NCI-H2171 treated with DMSO at 0.1 percent for 48 hours (cell line): ENCODE measurements at places on chromosomes 16 and 17.
A peak's percentile ranks its signal among the peaks of the same experiment; 100 is the strongest.

DNA sequence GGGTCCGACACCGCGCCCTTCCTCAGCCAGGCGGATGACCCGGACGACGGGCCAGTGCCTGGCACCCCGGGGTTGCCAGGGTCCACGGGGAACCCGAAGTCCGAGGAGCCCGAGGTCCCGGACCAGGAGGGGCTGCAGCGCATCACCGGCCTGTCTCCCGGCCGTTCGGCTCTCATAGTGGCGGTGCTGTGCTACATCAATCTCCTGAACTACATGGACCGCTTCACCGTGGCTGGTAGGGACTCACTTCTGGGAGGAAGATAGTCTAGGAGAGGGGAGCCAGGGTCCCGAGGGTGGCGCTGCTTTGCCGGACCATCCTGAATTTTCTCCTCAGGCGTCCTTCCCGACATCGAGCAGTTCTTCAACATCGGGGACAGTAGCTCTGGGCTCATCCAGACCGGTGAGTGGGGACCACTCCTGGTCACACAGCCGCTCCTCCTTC is 601 bp downstream of the SPNS1 start:
- DNase-seq = no peak

GRCh38 chr16:50079397-50080140 is 13.8 kb downstream of the HEATR3 start:
- DNase-seq = no peak

DNA sequence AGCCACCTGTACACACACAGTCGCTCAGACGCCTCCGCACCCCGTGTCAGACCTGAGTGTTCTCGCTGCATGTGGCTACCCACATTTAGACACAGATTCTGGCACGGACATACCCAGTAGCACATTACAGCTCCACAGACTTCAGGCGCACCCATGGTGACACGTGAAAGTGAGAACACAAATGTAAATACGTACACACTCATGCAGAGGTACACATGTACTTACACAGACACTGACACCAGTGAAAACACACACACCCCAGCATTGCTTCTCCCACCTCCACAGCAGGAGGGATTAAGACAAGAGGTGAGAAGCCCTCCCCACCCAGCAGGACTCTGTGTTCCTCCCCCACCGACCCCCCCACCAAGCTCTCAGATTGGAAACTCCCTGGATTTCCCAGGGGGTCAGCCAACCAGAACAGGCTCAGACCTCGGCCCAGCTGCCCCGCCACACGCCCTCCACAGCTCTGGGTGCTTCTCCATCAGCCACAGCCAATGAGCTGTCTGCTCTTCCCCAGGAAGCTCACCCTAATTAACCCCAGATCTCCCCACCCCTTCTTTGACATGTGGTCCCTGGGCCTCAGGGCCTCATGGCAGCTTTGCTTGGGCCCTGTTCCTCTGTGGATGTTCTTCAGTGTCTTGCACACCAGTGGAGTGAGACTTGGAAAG is 5.3 kb upstream of the FOXN1 start:
- DNase-seq = peak; percentile 90

- DNase-seq = no peak
Observed at GRCh38 chr16:68517606-68518166, 21.4 kb upstream of the ZFP90 start.

- no peak for DNase-seq
Observed at GRCh38 chr17:72414967-72415853, 294.4 kb downstream of the SOX9 start.

- DNase-seq = peak; percentile 18
Observed at GRCh38 chr17:55641676-55642081, 81.0 kb downstream of the TMEM100 start.

- no peak for DNase-seq
Observed at GRCh38 chr16:9840761-9841665, 341.2 kb downstream of the GRIN2A start.

- DNase-seq = no peak
Observed at GRCh38 chr16:10168258-10168657, 14.0 kb downstream of the GRIN2A start.

DNA sequence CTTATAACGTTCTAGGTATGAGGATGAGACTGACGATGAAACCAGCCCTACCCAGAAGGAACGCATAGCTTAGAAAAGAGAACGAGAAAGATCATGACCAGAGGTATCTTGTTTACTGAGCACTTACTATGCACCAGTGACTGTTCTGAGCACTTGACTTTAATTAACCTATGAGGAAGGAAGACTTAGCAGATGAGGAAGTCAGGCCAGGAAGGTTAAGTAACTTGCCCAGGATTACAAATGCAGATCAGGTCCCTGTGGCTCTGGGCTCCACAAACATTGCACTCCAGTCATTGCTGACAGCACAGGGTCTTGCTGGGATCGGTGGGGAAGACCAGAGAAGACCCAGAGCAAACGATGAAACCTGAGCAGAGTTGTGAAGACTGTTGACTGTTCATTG is 7.1 kb downstream of the KRT13 start:
- no peak for DNase-seq

GRCh38 chr17:6681176-6681575 is 29.6 kb downstream of the C17orf100 start:
- no peak for DNase-seq

GRCh38 chr16:12798171-12798570 is 5.5 kb downstream of the CPPED1 start:
- no peak for DNase-seq

GRCh38 chr17:49180303-49180702 is 30.1 kb downstream of the GNGT2 start:
- peak; percentile 34 for DNase-seq

GRCh38 chr16:28069971-28070794 is 6.7 kb upstream of the GSG1L start:
- no peak for DNase-seq

DNA sequence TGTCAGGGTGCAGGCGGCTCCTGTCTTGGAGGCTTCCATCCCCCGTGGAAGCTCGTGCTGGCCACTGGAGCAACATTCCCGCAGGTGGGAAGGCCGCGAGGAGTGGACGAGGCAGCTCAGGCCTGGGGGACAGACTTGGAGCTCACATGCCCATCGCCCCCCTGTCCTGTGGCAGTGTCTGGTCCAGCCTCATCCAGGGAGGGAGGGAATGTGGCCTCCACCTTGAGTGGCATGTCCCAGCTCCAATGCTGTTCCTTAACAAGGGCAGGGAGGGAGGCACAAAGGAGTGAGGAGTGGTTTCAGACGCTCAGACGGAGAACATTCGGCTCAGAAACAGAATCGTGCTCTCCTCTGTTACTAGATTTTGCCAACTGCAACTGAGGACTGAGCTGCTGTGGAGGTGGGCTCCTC is 159.4 kb upstream of the CHMP6 start:
- DNase-seq = peak; percentile 75

GRCh38 chr17:83025636-83026280 is 53.7 kb upstream of the METRNL start:
- DNase-seq = no peak

DNA sequence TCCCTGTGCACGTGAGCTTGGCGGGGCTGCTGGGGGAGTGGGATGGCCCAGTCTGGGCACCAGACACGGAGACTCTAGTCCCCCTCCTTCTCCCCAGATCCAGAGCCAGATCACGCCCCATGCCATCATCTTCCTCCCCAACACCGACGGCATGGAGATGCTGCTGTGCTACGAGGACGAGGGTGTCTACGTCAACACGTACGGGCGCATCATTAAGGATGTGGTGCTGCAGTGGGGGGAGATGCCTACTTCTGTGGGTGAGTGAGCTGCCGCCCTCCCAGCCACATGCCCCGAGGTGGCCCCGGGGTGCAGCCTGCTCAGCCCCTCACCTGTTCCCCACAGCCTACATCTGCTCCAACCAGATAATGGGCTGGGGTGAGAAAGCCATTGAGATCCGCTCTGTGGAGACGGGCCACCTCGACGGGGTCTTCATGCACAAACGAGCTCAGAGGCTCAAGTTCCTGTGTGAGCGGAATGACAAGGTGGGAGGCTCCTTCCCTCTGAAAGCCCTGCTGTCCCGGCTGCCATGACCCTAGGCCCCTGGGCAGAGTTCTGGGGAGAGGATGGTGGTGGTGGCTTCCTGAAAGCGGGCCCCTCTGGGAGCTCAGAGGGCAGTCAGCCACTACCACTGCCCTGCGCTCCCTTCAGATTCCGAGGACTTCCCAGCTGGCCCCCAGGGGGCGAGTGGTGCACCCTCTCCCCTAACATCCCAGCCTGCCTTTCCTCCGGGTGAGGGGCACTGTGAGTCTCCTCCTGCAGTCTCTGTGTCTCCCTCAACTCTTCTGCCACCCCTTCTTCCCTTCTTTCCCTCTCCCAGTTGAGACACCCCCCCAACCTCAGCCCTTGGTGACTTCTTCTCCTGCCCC is 2.8 kb upstream of the C17orf107 start:
- no peak for DNase-seq

- DNase-seq = peak; percentile 43
Observed at GRCh38 chr17:71926746-71927398, 193.9 kb upstream of the SOX9 start.

GRCh38 chr17:43548689-43549379 is 2.7 kb upstream of the ETV4 start:
- no peak for DNase-seq

DNA sequence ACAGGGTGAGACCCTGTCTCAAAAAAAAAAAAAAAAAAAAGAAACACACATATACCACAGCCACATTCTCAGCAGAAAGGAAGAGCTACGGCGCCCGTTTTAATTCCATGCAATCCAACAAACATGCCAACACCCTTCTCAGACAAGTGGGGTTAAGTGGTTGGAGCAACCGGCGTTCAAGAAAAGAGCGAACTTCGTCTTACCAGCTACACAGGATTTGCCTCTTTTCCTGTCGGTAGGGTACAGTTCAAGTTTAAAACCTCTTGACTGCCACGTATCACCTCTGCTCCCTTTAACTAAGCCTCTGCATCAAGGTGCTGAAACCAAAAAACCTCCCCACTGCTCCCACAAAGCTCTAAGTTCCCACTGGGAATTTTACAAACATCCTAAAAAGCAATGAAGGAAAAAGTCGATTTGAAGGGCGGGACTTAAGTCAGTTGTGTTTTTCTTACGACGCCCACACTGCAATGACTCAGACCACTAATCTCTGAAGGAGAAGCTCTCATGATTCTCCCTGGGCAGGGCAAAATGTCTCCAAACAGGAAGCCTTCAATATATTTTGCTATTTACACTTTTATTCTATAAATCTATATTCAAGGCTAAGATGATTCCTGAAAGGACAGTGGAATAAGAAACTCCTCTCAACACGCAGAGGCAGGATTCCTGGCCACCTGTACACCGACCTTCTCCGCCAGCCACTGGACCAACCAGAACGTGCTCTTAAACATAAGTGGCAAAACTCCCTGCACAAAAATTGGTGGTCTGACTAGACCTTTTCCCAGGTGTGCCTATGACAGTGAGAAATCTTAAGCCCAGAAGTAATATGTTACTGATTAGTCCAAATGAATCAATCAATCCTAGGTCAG is 18.8 kb downstream of the SRP68 start:
- no peak for DNase-seq

GRCh38 chr17:18315562-18315922 is 449 bp downstream of the SMCR8 start:
- DNase-seq = no peak

DNA sequence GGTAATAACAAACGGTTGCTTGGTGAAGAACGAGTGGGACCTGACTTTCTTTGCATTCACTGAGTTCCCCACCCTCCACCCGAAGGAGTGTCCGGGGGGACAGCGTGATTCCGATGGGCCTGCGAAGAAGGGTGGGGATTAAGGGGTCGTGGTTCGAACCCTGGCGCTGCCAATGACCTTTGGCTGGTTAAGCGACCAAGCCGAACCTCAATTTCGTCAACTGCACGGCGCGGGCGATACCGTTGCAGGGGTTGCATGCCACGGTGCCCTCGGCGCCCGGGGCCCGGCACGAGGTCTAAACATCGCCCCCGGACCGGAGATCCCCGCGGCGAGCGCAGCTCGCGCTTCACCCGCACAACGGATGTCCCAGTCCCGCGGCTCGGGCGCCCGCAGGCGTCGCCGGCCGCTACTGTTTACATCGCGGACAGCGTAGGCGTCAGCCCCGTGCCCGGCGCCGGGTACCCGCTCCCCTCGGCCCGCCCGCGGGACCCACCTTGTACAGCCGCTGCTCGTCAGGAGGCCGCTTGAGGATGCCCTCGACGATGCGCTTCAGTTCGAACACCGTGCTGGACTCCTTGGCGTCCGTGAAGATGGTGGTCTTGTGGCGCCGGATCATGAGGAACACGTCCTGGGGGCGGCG is 460 bp downstream of the ELOB start:
- DNase-seq = no peak

- no peak for DNase-seq
Observed at GRCh38 chr16:64425381-64425780, 696.5 kb downstream of the CDH11 start.

GRCh38 chr16:26816266-26816665 is 250.5 kb upstream of the C16orf82 start:
- no peak for DNase-seq

DNA sequence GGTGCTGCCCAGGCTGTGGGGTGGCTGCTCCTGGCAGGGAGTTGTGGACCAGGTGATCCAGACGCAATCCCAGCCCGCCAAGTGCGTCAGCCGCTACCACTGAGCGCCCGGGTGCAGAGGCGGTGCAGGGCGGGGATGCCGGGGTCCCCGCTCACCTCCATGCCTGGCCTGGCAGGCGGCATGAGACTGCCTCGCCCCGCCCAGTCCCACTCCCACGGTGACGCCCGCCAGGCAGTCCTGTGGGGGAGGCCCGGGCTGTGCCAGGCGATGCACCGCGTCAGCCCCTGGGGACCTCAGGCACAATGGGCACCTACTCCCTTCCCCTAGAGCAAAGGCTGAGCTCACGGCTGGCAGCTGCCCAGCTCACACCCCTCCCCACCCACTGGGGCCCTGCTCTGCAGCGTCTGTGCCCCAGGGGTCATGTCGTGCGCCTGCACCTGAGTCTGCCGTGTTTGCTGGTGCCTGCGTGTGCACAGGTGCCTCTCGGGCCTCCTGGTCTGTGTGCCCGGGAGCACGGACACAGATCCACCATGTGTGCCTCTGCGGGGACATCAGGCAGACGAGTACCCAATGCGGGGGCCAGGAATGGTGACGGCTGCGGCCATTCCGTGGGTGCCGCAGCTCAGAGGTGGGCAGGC is 5.3 kb downstream of the RPUSD1 start:
- peak; percentile 89 for DNase-seq

DNA sequence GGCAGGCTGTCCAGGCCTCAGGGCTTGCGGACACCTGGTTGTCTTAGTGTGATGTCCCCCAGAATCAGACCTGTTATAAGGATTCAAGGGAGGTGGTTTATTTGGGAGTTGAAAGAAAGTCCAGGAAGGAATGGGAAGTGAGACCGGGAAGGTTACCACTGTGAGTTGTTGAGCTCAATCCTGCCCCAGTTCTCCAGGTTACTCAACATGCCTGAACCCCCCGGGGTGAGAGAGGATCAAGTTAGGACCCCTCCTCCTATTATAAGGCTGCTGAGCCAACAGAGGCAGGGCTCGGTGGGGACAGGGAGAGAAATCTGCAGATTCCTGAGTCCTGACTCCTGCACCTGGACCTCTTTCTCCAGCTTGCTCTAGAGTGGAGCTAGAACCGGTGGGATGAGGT is 86.4 kb downstream of the MRM1 start:
- no peak for DNase-seq
